ENCODE measurements at places on chromosomes 7 and 10.

DNA sequence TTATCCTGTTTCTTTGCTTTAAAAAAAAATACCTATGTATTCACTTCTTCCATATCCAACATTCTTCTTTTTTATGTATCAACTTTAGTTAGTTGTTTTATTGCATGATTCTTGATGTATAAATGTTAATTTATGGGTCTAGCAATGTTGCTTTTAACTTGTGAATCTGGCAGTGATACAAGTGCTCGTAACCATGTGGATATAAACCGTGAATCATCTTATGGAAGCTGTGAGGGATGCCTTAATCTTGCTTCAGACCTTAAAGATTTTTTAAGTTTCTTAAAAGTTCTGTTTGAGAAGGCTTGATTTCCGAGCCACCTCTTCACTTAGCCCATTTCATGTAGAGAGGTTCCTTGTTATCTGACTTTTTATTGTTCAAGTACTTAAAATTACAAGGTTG is 25.9 kb downstream of the HELLS start:
- peak; percentile 43 for DNase-seq

GRCh38 chr10:120671491-120671890 is 179.7 kb upstream of the WDR11 start:
- DNase-seq = no peak

GRCh38 chr7:39838326-39838725 is 111.7 kb upstream of the CDK13 start:
- peak; percentile 53 for DNase-seq

DNA sequence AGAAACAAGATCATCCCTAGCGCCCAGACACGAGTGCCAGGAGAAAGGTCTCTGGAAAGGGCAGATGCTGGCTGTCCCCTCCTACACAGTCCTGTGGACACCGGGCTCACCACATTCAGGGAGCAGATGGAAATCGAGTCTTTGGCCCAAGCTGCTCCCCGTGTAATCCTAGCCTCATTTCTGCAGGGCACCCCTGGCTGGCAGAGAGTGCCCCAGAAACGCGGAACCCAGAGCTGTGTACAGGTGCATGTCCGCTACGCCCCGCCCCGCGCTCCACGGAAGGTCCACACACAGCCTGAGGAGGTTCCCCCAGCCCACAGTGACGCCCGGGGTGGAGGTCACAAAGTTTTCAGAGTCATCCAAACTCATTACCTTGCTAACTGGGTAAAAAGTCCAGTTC is 202.8 kb downstream of the MAD1L1 start:
- DNase-seq = no peak

DNA sequence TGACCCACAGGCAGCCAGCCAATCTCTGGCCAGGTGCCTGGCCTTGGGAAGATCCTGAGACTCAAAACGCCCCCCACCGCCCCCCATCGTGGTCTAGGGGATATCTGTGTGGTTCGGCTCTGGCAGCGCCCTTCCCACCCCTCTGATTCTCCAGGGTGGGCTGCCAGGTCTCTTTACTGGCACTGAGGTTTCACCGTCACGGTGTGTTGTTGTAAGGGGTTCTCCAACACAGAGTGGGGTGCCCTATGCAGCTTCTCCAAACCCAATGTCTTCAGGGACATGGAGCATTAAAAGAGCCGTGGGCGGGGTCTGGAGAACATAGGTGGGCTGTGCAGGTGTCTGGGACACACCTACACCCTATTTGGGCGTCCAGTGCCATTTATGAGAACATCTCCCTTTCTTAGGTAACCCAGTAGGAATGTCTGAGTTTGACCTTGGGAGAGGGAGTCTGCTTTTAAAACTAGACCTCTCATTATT is 1.5 kb downstream of the MAFK start:
- no peak for DNase-seq

GRCh38 chr7:55365205-55365674 is at the start of gene LANCL2:
TSS of gene LANCL2 (plus strand) at chr7:55365337. CDS start at chr7:55366026, 689 bp downstream.
- peak; percentile 48 for DNase-seq

DNA sequence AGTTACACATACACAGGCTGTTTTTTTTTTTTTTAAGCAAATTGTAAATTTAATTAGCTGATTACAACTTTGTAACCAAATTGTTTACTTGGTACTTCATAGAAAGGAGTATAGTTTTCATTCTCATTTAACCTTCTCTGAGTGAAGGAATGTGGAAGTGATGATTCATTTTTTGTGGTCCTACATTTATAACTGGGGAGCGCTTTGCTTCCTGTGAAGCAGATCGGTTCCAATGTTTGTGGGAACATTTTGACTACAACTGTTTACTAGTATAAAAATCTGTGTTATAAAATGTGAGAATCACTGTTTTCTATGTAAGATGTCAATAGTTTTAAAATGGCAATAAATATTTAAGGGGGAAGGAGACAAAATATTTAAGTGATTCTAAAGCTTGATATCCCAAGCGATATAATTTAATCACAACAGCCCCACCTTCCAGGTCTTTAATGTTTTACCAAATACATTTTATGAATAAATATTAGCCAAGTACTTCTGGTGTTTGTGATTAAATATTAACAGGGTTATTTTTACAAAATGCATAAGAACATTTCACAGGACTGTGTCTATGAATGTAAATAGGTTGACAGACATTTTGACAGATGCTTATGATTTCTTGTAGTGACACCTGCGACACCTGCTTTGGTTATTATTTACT is 57.1 kb downstream of the NXPH1 start:
- no peak for DNase-seq

- no peak for DNase-seq
Observed at GRCh38 chr10:21213381-21213780, 312.1 kb downstream of the SKIDA1 start.

DNA sequence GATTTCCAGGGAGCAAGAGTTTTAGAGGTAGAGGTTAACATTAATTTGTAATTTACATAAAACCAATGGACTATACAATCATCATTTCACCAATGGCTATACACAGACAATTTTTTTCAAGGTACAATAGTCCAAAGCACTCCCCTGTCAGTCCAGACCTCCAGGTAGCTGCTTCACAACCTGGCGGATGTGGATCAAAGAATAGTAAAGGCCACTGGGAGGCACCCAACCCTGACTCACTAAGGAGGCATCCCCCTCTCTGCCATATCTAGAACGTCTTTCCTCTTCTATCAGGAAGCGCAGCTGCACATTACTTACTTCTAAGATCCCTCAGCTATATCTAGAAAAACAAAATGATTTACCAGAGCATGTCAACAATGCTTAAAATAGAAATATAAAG is 217.7 kb upstream of the AOAH start:
- no peak for DNase-seq

DNA sequence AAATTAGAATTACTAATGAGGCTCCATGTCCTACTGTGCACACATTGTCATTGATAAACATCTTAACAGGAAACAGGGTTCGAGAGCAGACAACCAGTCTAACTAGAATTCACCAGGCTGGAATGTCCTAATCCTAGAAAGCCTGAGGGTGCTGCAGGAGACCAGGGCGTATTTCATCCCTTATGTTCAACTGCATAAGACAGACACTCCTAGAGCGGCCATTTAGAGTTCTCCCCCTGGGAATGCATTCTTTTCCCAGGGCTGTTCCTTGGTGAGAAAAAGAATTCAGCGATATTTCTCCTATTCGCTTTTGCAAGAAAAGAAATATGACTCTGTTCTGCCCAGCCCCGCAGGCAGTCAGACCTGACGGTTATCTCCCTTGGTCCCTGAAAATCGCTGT is 486.0 kb downstream of the REEP3 start:
- no peak for DNase-seq

DNA sequence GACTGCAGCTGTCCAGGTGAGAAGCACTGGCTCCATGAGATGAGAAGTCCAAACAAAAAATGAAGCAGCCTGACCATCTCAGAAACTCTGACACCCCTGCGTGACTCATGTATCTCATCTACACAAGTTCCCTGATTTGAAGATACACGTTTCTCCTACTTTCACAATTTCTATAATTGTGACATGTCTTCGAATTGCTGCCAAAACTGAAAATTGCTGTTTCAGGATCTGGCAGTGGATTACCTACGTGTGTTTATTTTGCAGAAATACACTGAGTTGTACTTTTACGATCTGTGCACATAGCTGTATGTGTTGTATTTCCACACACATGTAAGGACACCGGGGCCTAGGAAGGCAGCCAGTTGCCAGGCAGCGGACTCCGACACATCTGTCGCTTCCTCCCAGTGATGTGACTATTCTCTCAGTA is 53.2 kb downstream of the LARP4B start:
- peak; percentile 82 for DNase-seq

GRCh38 chr10:84608126-84608525 is 279.7 kb downstream of the CCSER2 start:
- DNase-seq = no peak

DNA sequence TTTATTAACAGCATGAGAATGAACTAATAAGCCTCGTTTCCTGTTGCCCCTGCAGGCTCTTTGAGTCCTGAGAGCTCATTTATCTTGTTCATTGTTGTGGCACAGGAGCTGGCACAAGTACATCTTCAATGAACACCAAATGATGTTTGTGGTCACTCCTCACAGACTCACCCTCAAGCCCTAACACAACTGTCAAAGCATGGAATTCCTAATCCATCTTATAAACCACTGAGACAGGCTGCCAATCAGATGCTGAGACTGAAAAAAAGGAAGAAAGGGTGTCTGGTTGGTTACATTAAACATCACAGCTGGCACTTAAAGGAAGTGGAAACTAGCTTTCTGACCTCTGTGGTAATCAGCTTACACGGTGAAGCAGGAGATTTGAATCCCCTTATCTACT is 7.7 kb upstream of the CCDC172 start:
- DNase-seq = no peak

- peak; percentile 10 for DNase-seq
Observed at GRCh38 chr10:112421731-112422130, 25.0 kb downstream of the ZDHHC6 start.

DNA sequence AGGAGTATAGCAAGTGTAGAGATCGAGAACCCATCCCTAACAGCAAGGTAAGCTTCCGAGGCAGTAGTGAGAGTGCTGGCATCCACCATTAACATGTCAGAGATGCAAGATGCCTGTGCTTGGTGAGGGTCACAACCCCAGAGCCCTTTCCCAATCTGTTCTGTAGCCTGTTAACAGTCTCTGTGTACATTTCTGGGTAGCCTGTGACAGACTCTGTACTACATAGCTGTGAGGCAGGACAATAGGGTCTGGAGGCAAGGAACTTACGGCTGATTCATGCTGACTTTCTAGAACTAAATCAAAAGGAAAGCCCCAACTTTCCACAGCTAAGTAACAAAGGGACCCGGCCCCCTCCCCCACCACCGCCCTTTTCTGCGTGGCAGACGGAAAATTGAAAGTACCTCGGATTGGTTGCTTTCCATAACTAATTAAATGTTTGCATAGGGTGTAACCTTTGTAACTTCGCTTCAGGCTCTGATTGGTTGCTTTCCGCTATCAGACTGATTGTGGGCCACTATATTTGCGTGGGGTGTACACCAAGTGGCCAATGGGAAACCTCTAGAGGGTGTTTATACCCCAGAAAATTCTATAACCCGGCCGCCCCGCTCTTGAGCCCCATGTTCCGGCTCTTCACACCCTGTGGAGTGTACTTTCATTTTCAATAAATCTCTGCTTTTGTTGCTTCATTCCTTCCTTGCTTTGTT is 1.4 kb upstream of the TMEM168 start:
- DNase-seq = no peak

DNA sequence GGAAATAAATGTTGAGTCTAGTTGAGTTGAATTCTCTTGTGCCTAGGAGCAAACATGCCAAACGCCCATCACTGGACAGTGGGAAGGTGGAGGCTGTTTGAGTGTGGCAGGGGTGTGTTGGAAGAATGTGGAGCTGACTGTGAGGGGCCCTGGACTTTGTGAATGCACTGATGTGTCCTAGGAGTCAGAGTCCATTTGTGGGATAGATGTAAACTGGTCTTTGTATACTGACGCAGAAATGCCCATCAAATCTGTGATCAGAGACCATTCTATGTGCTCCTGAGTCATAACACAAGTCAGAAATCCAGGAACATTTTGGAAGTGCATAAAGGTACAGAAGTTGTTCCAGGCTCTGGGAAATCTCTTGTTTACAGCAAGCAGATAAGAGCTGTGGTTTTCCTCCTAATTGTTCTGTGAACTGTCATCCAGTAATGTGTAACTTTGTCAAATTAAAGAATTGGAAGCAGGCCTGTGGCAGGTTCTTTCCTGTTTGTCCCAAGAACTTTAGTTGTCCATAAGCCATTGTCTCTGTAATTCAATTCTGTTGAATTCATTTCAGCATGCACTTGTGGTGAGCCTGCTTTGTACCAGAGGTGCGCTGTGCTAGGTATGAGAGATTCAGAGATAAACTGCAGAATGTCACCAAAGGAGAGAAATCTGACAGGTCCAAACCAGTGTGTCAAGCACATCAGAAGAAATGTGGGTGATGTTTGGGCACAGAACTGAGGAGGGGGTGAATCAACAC is 7.6 kb downstream of the PRXL2A start:
- DNase-seq = no peak

GRCh38 chr7:132251327-132251659 is 325.0 kb downstream of the PLXNA4 start:
- DNase-seq = no peak

DNA sequence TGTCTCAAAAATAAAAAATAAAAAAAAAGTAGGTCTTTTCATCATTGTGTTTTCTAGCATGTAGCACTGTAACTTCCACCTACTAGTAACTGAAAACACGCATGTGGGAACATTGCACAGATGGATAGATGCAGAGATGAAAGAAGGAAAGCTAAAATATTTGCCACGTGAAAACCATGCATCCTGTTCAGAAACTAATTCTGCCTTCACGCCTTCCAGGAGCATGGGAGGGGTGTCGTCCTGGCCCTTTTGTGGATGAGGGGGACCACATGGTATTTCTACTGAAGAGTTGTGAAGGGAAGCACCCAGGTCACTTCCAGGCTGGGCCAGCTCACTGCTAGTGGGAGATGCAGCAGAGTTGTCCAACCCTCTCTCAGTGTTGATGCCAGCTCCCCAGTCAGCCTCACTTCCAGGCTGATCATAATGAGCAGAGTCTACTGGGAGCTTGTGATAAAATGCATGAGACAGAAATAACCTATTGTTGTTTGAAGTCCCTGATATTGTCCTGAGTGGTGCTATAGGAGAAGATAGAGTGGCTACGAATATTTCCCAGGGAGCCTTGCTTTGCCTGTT is 287.1 kb upstream of the CELF2 start:
- DNase-seq = no peak

DNA sequence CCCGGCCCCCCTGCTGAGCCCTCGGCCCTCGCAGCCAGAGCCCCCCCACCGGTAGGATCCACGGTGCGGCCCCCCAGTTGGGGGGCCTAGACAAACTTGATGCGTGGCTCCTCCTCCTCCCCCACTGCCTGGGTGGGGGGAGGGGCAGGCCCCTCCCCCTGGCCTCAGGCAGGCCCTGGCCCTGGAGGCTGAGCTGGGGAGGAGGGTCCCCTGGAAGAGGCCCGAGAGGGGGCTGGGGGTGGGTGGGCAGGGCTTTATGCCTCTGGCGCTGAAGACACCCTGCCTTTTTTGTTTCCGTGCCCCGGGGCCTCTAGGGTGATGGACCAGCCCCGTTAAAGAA is 3.7 kb downstream of the VPS37D start:
- DNase-seq = no peak

GRCh38 chr10:125820701-125821100 is 2.4 kb downstream of the UROS start:
- no peak for DNase-seq

DNA sequence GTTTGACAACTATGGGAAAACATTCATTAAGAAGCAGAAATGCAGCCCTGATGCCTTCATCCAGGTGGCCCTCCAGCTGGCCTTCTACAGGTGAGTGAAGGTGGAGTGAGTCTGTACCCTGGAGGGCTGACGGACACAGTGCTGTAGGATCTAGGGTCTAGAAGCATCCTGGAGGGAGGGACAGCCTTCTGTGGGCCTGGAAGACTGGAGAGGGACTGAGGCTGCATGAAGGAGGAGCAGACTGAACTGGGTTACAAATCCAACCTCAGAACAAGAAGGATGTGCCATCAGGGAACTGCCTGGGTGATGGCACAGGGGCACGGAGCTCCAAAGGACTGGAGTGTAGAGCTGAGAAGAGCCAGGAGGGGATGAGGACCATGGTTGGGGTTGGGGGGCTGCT is 27.5 kb upstream of the C10orf53 start:
- DNase-seq = no peak

All from fibroblast of mammary gland (primary cell).